ENCODE measurements at places on chromosomes 1 and 21.

- DNase-seq: no peak
Observed at GRCh38 chr21:45202889-45203288, 84.8 kb downstream of the POFUT2 start.

GRCh38 chr1:13759072-13759471 lies 59.1 kb downstream of the PRDM2 start:
- no peak for DNase-seq

DNA sequence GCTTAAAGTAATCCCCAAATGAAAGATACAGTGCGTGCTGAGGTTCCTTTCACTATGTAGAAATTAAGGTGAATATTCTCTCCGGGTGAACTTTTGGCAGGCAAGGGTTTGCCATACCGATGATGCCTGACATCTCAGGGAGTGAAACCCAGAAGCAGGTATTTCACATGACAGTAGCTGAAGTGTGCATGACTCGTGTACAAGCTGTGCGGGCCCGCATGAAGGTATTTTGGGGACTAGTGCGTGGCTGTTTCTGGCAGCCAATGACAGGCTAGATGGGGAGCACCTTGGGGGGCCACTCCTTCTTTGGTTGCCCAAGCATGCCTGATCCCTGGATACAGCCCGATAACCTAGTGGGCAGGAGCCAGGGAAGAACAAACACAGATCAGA lies 569.0 kb downstream of the SMYD3 start:
- no peak for DNase-seq

- no peak for DNase-seq
Observed at GRCh38 chr1:239125027-239125426, 261.3 kb upstream of the CHRM3 start.

DNA sequence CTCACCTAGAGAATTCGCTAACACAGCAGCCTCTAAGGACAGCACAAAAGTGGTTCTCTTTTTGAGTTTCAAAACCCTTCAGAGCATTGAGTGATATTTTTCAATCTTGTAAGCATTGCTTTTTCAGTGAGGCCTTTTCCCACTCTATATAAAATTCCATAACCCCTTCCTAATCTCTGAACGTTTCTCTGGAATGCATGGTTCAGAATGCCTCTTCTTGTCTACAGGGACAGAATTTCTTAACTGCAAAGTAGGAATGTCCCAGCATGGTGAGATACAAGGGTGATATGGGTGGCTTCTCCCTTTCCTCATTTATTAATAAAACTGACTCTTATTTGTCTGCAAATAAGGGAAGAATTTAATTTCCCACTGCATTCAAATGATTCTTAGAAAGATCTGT lies 377.9 kb downstream of the LTN1 start:
- no peak for DNase-seq

GRCh38 chr1:46421739-46422138 lies 27.6 kb downstream of the FAAH start:
- DNase-seq: no peak

- DNase-seq: no peak
Observed at GRCh38 chr1:164801246-164801731, 242.3 kb downstream of the PBX1 start.

- DNase-seq: no peak
Observed at GRCh38 chr1:90970208-90970607, 51.6 kb downstream of the ZNF644 start.

DNA sequence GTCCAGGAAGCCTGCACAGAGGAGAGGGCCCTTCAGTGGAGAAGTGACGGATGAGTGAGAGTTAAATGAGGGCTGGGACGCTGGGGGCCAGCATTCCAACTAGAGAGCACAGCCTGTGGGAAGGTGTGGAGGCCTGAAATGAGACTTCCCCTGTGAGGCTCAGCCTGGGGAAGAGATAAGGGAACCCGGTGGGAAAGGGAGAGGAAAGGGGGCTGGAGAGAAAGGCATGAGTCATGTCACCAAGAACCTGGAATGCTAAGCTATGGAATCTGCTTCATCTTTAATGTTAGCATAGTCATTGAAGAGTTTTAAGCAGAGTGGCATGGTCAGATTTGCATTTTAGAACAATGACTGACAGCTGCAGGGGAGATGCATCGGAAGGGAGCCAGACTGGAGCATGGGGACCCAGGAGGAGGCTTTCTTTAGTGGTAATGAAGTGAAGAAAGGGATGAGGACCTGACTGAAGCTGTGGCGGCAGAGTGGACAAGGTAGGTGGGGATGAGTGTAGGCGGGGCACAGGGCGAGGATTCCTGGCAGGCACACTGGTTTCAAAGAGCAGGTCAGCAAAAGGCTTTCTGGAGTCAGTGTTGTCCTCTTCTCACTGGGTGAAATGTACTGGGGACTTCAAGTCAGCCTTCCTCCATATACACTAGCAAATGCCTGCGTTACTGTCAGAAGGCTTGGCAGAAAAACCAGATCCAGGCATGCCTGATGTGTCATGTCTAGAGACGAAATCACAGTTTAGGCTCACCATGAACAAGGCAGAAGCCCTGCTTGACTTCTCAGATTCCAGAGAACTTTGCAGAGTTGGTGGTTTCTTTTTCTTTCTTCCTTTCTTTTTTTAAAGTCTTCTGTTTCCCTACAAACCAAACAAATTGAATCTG lies 8.0 kb downstream of the RGL1 start:
- no peak for DNase-seq

GRCh38 chr21:42574234-42575027 lies 60.8 kb downstream of the SLC37A1 start:
- DNase-seq: no peak

DNA sequence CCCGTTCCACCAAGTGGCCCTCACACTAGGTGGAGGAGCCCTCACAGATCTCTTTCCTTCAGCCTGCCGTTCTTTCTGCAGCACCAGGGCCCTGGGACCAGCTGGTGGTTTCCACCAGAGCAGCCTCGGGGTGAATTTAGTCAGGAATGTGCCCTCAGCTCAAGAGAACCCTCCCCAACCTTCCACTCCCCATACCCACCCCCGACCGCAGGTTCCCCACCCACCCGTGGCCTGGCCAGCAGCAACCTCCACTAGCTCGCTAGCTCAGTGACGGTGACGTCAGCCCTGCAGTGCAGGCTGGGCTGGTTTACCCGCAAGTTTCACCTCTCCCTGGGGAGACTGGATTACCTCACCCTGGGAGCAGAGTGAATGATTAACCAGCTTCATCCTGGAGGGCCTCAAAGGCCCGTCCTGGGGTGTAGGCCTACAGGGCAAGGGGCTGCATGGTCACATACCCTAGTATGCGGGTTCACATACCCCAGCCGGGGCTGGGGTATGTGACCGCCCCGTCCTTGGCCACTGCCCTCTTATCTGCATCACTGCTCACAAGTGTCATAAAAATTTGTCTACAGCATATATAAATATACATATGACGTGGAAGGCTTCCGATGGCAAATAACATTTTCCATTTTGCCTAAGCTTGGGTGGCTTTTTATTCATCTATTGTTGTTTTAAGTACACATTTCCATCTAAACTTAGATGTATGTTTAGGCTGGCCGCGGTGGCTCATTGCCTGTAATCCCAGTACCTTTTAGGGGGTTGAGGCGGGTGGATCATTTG lies 24.5 kb downstream of the ELF3 start:
- DNase-seq: no peak

DNA sequence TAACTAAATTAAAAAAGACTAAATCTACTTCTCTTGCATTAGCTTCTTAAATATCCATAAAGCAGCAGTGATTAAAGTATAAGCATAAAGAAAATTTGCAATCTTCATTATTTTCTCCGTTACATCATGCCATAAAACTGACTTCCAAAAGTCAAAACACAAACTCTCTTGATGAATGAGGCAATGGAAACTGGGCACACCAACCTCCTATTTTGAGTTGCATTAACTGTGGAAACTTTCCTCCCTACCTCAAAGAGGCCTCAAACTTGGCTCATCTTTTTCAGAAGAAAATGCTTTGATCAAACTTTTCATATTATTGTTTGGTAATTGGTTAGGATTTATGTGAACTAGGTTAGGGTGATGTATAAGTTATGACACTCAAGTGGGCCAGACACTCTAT lies 4.1 kb upstream of the BTG3 start:
- no peak for DNase-seq

- no peak for DNase-seq
Observed at GRCh38 chr1:167922611-167923074, 8.7 kb upstream of the ADCY10 start.

DNA sequence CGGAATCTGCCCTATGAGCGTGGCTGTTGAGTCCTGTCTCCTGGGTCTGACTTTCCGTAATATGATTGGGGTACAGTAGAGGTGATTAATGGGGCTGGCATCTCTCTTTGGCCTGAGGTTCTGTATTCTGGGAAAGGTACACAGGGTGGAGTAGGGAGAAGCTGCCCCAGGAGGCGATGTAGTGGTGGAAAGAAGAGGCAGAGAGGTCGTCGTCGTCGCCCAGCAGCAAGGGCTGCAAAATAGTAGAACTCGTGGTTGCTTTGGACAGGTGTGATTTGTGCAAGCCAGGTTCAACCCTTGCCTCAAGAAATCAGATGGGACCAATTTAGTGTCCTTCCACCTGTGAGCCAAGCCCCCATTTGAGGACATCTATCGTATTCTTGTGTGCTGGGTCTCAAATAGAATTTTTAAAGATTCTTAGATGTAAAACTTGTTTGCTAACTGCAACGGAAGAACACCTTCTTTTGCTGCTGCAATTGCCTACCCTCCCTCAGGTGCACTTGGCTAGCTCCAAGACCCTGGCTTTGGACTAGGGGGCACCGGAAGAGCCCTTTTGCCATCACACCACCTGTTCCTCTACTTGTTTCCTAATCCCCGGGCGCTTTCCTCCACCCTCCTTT lies 1.3 kb upstream of the HMGN2 start:
- no peak for DNase-seq

GRCh38 chr1:172582889-172583288 lies 49.9 kb downstream of the SUCO start:
- no peak for DNase-seq

DNA sequence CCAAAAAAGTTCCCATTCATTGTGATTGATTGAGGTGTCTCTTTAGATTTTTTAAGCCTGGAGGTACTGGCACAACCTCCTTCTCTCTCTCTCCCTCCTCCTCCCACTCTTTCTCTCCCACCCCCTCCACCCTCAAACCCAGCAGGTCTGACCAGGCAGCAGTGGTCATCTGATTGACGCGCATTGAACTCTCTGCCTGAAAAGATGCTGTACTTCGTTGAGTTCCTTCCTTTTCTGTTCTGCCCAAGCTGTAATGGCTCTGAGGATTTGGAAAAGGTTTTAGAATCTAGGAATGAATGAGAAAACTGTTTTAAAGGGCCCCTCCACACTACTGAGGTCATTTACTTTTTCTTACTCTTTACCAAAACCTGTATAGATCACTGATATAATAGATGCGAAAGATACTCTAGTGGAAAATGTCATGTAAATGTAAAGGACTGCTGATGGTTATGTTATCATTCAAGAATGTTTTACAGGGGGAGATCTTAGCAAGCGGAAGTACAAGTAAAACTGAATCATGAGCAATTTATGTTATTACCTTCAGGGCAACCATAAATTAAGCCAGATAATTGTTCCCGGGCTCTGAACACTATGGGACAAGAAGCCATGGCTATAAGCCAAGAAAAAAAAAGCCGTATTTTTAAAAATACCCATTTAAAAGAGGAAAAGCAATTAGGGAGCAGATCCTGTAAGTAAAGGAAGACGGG lies 25.2 kb upstream of the DYRK1A start:
- no peak for DNase-seq

DNA sequence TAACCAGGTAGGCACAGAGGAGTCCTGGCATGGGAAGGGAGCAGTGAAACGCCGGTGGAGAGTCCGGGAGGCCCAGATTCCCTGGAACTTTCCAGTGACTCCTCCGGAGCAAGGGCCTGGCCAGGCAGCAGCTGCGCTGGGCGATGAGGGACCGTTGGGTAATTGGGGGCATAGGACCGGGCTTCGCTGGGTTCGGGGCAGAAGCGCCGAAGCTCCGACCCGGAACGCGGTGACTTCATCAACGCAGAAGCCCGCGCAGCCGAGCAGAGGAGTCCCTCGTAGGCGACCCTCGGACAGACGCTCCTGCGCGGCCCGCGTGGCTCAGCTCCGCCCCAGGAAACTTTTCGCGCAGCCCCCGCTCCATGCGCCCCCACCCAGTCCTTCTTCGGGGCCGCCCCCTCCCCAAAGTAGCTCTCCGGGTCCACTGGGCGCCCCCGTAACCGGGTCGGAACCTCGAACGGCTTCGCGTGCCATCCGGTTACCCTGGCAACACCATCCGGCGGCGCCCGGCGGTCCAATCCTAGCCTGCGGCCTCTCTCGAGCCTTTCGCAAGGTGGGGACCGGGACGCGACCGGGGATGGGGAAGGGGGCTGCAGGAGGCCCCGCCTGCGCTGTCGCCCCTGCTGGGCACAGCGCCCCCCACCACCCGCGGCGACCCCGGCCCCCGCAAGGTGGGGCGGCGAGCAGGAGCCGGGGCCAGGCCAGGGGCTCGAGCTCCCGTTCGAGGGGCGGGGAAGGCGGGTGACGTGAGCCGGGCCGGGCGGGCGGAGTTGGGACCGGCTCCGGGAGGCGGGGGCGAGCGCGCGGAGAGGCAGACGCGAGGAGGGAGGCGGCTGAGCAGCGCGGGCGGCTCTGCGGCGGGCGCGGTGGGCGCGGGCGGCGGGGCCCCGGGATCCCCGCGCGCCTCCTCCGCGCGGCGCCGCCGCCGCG lies at the start of gene AJAP1:
TSS of gene AJAP1 (plus strand) at position 814 of the 930 bp plus-strand sequence. CDS start 817 bp downstream, outside the sequence.
- no peak for DNase-seq

DNA sequence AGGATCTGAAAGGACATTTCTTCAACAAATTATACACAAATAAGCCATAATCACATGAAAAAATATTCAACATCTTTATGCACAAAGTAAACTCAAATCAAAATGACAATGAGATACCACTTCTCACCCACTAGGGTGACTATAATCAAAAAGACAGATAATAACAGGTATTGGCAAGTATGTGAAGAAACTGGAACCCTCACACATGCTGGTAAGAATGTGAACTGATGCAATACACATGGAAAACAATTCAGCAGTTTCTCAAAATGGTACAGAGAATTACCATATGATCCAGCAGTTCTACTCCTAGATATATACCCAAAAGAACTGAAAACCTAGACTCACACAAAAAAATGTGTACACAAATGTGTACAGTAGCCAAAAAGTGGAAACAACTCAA lies 62.5 kb downstream of the CHD5 start:
- DNase-seq: no peak

DNA sequence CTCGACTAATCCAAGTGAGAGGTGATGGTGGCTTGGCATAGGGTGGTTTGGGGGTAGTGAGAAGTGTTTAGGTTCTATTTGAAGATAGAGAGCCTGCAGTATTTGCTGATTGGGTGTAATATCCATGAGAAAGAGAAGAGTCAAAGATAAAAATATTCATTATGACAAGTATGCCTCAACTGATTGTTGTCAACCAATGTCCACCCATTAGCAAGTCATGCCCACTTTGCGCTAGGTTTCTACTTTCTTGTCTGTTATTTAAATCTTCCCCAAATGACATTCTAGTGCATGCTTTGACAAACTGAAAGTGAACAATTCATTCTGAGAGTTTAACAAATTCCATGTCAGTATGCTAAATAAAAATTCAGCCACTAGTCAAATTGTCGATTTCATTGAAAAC lies 3.8 kb upstream of the XCL1 start:
- no peak for DNase-seq

GRCh38 chr1:181110013-181110412 lies 21.5 kb downstream of the IER5 start:
- no peak for DNase-seq

All from stimulated activated CD4-positive, alpha-beta T cell treated with anti-CD3 and anti-CD28 coated beads, Interleukin-1b, Interleukin-23, amount 100 ng/mL, for 1 hour (primary cell).